ENCODE measurements at places on chromosomes 5 and 9.
A peak's percentile ranks its signal among the peaks of the same experiment; 100 is the strongest.

GRCh38 chr9:88390371-88390990 lies 2.2 kb downstream of the SPIN1 start:
- no peak for DNase-seq

DNA sequence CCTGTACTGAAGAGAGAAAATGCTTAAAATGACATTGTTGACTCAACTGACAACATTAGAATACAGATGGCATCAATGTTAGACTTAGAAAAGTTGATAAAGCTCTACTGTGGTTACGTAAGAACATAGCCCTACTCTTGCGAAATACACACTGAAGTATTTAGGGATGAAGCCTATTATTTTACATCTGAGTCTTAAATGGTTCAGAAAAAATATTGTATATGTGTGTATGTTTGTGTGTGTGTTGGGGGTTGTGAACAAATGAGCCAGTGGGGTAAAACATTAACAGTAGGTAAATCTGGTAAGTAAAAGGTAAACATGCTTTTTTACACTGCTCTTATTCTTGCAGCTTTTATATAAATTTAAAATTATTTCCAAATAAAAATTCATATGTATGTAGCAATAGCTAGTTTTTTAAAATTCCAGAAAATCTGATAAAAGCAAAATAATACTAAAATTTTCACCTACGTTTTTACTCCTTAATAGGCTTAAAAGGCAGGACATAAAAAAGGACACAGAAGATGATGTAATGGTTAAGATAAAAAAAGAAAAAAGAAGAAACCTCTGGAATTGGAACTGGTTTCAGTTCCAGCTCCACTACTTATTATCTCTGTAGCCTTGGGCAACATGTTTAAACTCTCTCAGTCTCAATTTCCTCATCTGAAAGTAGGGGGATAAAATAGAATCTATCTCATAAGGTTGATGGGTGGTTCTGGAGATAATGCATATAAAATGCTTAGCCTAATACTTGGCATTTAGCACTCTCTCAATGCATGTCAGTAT lies 44.3 kb downstream of the GARNL3 start:
- no peak for DNase-seq

DNA sequence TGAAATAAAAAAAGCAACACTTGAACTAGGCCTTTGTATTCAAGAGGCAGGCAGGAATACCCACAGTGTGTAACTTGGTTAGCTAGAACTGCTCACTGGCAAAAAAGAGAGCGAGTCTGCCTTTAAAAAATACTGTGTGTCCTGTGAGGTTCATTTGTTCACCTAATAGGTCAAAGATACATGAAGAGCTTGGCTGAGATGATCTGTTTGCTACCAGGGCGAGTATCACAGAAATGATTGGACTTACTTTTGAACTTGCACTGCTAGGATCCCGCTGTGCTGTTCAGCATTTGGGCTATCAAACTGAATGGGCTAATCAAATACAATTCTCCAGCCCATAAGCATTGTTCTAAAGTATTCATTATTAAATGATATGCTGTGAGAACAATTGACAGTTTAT lies 229.1 kb downstream of the NFIB start:
- no peak for DNase-seq

GRCh38 chr5:132392411-132392810 lies 22.9 kb downstream of the SLC22A5 start:
- DNase-seq = no peak

DNA sequence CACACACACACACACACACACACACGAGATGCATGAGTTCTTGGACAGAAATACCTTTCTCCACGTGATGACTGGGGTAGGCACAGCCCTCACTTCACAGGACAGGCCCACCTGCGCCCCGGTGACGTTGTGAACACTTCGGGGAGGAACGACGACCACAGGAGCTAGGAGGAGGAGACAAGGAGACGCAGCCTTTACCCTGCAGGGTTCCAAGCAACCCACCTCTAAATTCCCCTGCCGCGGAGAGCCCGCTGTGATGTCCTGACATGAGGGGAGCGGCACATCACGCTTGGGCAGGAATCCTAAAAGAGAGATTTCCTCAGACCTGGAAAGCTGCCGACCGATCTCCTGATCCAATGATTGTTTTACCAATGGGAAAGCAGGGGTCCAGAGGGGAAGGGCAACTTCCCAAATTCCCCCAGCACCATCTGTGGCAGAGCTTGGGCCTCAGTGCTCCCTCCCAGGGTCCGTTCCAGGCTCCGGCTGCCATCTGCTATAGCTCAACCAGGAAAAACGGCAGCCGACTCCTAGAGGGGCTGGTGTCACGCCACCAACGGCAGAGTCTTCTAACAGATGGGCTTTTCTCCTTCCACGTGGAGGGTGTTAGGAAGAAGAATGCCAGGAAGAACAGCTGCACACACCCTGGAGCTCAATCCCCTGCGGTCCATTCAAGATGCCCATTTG lies 10.1 kb downstream of the IGFBPL1 start:
- DNase-seq = no peak

DNA sequence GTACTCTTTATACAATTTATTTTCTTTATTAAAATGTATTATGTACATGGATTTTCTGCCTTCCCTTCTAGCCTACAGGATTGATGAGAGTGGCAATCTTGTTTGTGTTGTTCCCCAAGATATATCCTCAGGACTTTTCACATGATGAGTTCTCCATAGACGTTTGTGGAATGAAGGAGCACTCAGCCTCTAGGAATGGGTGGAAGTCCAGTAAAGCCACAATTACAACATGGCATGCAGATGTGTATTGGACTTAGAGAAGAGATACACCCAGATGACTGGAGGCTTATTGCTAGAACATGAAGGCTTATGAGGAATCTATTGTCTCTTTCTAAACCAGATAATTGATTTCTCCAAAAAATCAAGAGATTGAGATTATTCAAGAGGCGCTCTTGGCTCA lies 8.2 kb upstream of the DOCK2 start:
- no peak for DNase-seq

DNA sequence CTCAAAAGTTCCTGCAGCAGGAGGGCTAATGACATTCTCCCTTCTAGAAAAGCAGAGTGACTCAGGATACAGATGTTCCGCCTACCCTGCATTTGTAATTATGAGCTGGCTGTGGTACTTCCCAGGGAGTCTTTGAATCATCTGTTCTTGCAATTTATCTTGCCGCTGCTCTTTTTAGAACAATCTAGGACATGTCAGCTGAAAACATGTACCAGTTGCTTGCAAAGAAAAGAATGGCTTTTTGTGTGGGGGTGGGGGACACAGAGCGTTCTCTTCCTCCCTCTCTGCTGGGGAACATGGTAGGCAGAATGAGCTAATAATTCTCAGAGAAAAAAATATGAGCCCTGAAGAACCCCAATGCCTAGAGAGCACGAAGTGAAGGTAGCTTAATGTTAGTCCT lies 51.7 kb upstream of the TUT7 start:
- no peak for DNase-seq

DNA sequence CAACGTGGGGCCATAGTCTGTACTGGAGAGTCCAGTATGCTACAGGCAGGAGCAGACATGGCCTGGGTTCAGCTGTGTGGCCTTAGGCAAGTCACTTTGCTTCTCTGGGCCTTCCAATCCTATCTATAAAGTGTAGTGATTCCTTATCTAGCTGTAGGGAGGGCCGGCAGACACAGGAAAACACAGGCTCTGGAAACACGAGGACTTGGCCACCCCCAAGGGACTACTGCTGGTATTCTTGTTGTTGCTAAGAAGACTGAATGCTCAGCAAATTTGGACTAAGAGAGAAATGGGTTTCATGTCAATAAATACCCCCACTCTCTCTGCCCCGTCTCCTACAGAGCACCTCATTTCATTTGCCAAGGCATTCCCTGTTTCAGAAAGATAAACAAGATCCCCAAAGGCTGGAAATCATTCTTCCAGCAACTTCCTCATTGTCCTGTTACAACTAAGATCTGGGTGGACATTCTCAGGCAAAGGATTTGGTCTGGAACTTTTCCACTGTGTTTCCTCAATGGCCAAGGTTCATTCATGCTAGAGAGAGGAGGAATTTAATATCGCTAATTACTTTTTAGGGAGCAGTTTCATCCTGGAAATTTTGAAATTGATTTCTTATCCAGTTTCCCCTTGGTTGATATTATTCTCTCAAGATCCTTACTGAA lies 105.8 kb downstream of the GABBR2 start:
- no peak for DNase-seq

- no peak for DNase-seq
Observed at GRCh38 chr9:115127191-115127817, 9.3 kb upstream of the TNC start.

- no peak for DNase-seq
Observed at GRCh38 chr5:35369965-35370790, 139.9 kb upstream of the PRLR start.

- DNase-seq = no peak
Observed at GRCh38 chr9:98242426-98242825, 13.0 kb downstream of the TBC1D2 start.

DNA sequence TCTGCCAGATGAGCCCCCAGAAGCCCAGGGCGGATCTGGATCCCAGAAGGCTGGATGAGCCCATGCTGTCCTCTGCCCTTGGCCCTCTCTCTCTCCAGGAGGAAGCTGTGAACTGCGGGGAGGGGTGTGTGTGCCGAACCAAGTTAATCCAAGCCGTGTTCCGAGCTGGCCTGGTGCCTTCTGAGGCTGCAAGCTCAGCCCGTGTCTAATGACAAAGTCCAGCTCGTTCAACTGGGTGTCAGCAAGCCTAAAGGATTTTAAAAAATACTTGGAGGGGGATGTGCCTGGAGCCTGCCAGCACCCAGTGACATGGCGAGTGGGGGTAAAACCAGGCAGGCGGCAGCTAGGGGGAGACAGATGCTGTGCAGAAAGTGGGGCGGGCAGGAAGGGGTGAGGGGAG lies 8.0 kb downstream of the STC2 start:
- no peak for DNase-seq

GRCh38 chr5:43231977-43232376 lies 40.0 kb downstream of the NIM1K start:
- DNase-seq = no peak

DNA sequence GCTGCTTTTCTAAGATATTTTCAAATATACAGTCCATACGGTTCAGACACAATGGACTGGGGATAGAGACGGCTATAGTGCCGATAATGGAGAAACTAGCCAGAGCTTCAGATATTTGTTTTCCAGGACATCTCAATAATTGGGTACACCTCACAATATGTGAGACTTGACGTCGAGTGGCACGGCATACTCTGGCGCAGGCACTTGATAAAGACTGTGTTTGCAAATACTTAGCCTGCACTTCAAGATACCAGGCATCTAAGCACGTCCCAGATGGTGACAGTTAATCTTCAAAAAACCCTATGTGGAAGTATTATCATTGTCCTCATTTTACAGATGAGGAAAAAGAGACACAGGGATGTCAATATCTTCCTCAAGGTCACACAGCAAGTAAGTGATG lies 48.5 kb downstream of the SEMA5A start:
- DNase-seq = no peak

GRCh38 chr9:36825179-36825578 lies 208.9 kb downstream of the PAX5 start:
- no peak for DNase-seq

- DNase-seq = no peak
Observed at GRCh38 chr9:92790542-92791527, 26.2 kb upstream of the BICD2 start.

DNA sequence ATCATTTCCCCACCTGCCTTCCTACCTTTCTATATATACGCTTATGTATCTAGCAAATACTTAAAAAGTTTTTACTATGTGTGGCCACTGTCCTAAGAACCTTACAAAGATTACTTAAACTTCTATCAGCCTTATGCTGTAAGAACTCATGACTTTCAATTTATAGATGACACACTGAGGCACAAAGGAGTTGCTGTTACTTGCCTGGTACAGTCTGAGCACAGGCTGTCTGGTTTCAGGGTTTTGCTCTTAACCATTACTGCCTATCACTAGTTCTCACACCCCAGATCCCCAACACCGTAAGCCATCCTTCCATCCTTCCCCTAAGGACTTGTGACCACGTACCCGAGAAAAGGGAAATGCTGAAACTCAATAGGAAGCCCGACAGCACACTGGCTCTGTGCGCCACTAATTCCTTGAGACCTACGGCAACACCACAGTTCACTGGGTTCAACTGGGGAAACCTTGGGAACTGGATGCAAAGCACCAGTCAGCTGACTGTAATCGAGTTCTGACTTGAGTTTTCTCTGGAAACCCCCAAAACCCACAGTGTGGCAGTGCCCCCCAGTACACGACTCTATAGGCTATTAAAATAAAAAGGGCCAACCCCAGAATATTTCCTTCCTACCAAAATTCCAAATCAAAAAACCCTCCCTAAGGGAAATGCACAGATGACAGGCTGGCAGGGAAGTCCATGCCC lies 56.0 kb downstream of the AUH start:
- no peak for DNase-seq

DNA sequence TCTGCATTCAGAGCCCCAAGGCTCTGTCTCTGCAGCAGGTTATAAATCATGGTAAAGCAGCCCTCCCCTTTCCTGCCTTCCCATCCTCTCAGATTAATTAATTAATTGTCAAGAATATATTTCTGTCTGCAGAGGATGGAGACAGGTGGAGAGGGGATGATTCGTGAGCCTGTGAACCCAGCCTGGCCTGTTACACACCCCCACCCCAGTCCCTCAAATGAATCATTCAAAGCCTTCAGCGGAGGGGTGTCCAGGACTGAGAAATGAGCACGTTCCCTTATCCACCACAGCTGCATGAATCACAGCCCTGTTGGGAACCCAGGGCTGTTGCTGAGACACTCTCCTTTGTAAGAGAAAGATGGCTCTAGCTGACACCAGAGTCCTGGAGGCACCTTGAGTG lies 56.0 kb downstream of the NIPAL4 start:
- DNase-seq = peak; percentile 58

DNA sequence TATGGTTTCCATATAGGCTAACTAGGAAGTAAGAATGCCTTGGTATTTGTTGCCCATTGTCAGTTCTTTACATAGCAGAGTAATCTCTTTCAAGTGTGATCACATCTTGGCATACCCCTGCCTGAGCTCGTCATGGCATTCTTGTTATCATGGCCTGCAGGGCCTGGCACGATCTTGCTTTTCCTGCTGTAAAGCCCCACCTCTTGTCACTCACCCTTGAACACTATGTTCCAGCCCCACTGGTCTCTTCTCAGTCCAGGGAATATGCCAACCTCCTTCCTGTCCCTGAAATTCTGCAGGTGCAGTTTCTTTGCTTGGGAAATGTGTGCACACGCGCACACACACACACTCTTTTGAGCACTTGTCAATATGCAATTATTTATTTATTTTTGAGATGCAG lies 250.2 kb upstream of the DMRT1 start:
- DNase-seq = no peak

DNA sequence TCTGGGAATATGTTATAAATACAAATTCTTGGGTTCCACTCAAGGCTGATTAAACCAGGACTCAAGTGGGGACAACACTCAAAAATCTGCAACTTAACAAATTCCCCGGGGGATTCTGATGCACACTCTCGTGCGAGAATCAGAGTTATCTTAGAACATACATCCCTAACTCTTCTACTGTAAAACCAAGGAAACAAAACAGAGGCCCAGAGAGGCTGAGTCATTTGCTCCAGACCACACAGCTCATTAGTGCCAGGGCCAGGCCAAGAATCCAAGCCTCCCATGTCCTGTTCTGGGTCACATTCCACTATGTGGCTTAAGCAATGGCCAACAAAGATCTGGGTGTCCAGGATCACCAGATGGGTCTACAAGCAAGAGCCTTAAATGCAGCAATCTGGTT lies 166.0 kb downstream of the ADAMTS12 start:
- DNase-seq = no peak

All from left renal cortex interstitium (tissue), 4 donors.